ENCODE measurements at places on chromosomes 11 and 22.

- no peak for DNase-seq
Observed at GRCh38 chr11:35007277-35007676, 90.9 kb downstream of the PDHX start.

GRCh38 chr11:35138943-35139721 is at the start of gene CD44:
Gene CD44, plus strand, starts transcription at chr11:35139171. Its CDS starts 133 bp downstream, at chr11:35139304.
- DNase-seq = peak; percentile 84

- no peak for DNase-seq
Observed at GRCh38 chr11:94302776-94303175, 1.6 kb upstream of the IZUMO1R start.

GRCh38 chr11:26621132-26621531 is 49.1 kb upstream of the MUC15 start:
- peak; percentile 90 for DNase-seq

DNA sequence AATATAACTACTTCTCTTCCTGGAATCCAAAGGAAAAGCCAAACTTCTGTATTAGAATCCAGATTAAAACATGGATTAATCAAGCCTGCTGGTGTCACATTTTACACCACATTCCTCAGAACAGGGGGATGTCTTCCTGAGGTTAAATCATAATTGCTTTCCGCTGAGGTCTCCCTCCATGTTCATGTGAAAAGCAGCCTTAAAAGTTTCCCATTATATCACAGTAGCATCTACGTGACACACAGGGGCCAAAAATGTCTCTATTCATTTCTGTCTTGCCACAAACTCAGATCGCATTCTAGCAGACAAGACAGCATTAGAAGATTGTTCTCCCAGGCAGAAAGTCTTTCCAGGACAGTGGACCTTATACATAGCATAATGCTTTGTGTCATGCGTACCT is 788.7 kb downstream of the OPCML start:
- DNase-seq = peak; percentile 30
